Hindlimb muscle (tissue), 1 donor: ENCODE measurements at places on chromosomes 4 and X.
A peak's percentile ranks its signal among the peaks of the same experiment; 100 is the strongest.

DNA sequence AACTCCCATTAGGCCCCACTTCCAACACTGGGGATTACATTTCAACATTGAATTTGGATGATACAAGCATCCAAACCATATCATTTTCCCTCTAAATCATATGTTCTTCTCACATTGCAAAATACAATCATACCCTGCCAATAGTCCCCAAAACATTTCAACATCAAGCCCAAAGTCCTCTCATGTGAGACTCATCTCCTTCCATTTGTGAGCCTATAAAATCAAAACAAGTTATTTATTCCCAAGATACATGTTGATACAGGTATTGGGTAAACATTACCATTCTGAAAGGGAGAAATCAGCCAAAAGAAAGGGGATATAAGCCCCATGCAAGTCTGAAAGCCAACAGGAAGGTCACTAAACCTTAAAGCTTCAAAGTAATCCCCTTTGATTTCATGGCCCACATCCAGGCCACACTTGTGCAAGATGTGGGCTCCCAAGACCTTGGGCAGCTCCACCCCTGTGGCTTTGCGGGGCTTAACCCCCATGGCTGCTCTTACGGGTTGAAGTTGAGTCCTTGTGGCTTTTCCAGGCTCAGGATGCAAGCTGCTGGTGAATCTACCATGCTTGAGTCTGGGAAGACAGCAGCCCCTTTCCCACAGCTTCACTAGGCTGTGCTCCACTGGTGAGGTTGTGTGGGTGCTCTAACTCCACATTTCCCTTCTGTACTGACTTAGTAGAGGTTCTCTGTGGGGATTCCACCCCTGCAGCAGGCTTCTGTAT is 40.6 kb upstream of the SERTM2 start:
- DNase-seq, result no peak

GRCh38 chrX:122047261-122047660 is 999.9 kb downstream of the GLUD2 start:
- no peak for DNase-seq

DNA sequence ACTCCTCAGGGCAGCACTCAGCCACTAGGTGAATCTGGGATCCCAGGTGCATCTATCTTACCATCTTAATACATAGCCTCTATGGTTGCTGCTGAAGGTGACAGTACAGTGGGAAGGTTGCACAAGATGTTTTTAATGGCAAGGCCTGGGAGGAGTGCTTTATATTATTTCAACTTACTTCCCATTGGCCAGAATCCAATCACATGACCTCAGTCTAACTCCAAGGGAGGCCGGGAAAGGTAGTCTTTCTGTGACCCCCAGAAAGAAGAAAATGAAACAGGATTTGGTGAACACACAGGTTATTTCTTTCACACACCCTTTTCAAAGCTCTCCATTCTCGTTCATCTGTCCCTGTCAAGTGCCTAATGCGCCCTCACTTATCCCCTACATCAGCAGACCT is 189.1 kb upstream of the ATP6AP2 start:
- no peak for DNase-seq

DNA sequence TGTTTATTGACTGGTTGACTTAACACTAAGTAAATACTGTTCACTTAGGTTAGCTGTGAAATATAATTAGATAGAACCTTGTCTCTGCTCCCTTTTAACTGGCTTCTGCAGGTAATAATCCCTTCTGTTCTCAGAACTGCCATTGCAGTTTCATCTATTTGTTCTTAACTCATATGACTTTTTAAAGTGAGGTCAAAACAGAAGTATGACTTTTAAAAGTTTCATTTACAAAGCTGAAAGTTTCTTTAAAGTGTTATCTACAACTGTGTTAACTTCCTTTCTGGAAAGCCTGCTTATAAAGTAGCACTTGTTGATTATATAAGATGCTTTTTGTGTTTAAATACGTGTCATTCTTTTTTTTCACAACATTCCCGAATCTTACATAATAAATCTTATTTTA is 127.4 kb downstream of the TET2 start:
- DNase-seq, result no peak

GRCh38 chrX:65874110-65874509 is 165.8 kb downstream of the VSIG4 start:
- no peak for DNase-seq

DNA sequence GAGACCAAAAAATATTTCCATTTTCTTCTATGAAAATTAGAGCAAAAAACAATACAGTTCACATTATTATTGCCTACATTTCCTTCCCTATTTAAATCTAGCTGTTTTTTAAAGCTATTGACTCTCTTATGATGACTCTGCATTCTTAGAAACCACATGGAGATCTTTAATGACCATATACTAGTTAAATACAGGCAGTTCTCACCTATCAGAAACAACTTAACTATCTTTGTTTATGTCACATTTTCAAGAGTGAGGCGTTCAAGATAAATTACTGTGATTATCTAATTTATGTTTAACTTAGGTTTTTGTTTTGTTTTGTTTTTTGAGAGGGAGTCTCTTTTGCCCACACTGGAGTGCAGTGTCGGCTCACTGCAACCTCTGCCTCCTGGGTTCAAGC is 3.0 kb downstream of the CISD2 start:
- no peak for DNase-seq

GRCh38 chr4:138032222-138032621 is 209.9 kb downstream of the SLC7A11 start:
- no peak for DNase-seq

DNA sequence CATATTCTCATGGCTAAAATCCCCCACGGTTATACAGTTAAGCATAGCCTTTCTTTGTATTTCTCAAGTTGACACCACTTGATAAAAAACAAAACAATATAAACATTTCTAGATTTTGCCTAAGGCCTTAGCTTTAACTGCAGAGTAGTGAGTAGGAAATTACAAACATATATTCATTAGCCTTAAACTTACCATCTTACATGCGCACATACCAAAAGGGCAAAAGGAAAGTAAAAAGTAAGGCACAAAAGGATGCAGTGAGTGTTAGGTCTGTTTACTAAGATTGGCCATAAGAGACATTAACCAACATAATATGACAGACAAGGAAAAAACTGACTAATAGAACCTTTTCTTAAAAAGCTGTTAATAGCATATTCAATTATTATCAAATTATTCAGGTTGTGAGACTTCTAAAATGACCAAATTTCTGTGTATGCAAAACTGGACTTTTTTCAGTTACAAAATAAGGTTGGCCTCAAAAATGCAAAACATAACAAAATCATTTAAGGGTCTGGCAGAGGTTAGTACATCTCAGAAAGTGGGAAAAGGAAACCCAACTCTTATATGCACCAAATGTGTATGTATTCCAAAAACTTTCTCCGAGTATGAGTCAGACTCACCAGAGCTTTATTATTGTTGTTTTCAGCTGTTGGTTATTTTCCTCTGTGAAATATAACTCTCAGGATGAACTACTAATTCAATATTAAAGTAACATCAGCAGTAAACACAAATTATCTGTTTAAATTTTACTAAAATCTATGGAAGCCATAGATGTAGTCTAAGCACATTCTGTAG is 39.9 kb downstream of the SEPSECS start:
- no peak for DNase-seq

DNA sequence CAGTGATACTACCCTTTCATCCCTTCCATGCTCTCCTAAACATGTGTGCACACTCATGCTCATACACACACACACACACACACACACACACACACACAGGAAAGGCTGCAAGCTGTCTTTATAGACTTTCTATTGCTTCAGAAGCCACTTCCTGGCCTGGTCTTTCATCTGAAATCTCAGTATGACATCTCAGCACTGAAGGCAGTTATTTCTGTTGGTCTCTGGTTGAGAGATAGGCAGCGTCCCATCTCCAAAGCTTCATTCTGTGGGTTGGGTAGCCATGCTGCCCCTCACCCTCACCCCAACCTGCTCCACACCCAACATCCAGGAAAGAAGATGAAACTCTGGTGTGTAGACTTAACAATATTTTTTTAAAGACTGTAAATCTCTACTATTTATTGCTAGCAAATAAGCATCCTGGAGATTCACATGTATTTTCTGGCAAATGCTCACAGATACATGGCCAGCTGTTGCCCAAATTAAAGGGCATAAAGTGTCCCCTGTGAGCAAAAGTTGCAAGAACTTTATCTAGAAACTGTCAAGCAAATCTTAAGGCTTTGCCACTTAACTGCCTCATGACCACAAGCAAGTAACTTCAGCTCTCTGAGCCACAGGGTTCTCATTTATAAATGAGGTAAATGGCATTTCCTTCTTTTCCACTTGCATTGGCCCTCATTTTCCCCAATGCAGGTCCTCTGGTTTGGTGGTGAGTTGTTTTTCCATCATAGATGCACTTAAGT is 189.8 kb upstream of the AFF2 start:
- no peak for DNase-seq

DNA sequence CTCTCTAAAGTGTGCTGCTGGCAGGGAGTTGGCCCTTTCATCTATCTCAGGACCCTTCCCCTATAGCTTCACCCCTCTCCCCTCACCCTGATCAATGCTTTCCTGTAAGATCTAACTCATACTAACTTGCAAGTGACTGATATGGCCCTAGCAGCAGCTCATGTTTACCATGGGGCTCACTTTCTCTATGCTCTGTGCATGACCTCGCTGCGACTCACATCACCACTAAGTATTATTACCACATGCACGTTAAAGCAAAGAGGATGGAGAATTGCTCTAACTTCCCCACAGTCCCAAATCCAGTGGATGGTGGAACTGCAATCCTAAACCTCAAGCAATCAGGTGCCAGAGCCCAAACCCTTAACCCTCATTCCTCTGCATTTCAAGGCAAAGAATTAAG is 626.6 kb downstream of the MID1IP1 start:
- DNase-seq, result no peak

DNA sequence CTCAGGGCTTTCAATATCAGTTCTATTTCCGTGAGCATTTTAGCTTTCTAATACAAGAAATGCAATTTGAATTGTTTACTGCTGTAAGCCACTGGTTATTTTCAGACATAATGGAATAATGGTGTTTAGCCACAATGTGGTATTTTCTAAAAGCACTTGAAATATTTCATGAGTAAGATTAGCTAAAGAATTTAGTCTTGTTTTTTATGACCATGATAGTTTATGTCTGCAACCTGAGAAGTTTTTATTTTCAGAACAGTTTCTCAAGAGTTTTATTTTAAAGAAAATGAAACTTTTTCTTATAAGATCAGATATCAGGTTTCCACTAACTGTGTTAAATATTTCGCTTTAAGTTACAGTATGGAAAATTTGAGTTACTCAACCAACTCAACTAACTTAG is 60.2 kb downstream of the SLIT2 start:
- DNase-seq, result no peak

DNA sequence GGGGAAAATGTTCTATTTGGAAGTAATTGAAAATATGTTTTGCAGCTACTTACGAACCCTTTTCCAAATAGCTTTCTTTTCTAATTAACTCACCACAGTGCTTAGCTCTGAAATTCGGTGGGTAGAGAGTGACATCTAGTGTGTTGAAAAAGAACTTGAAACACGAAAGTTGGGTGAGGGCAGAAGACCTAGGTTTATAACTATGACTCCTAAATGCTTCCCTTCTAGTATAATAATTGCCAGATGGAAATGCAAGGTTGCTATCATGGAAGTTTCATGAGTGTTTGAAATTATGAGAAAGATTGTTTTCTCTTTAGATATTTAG is 77.3 kb upstream of the NOCT start:
- DNase-seq, result peak; percentile 35

DNA sequence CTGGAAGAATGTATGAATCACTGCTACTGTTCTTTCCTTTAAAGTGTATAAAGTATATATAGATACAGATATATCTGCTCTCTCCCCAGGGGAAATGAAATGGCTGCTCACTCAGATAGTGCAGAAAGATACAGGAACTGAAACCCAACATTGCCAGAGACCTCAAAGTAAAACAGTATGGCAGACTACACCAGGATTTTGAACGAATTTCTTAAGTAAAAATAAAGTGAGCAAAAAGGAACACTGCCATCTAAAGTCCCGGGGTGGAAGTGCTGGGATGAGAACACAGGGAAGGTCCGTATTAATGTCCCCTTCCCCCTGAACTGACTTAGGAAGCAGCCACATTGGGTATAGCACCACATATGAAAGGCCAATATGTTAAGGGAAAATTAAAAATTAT is 93.4 kb downstream of the TMA16 start:
- DNase-seq, result no peak

DNA sequence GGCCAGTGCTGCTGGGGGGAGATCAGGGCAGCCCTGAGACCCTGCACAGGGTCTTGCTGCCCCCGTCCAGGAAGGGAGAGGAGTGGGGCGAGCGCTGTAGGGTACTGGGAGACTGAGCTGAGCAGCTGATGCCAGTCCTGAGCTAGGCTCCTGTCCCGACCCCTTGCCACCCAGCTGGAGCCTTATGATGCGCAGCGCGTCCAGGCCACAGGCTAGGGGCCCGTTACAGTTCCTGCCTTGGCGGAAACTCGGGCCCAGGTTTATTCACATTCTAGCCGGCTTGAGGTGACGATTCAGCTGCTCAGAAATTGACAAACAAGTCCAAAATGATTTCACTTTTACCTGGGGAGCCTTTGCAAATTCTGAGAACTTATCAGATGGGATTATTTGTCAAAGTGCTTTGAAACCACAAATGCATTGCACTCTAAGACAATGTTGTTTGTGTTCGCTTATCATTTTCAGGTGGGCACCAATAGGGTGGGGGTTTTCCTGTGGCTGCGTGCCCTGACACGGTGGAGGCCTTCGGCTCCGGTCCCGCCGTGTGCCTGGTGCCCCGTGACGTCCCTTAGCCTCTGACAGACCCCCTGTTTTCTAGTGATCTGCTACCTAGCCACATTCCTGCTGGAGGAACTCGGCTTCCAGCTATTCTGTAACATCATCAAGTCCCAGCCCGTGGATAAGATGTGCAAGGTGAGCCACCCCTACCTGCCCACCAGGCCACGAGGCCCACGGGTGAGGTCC is 18.9 kb downstream of the CFAP99 start:
- no peak for DNase-seq

DNA sequence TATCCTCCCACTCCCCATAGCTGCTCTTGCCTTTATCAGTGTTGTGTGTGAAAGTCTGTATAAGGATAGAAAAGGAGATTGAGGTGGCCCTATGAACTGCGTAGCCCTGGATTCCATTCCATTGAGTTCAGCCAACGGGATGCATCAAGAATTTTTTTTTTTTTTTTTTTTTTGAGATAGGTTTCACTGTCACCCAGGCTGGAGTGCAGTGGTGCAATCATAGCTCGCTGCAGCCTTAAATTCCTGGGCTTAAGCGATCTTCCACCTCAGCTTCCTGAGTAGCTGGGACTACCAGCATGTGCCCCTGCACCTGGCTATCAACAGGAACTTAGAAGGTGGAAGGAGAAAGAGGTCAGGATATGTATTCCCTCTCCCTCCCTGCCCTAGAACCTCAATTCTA is 187.2 kb upstream of the SPRY1 start:
- DNase-seq, result no peak
